ENCODE measurements at places on chromosomes 6 and 20. TPM values are rescaled to one million over a fixed set of nuclear protein-coding genes. Genes with fewer than 3 reads are reported as not detected.

Gene KCNK16
- not detected for polyA plus RNA-seq

Gene PRR18
- polyA plus RNA-seq: not detected

Gene GABRR2
- polyA plus RNA-seq: 0.24 TPM

Gene TMEM74B
- 0.03 TPM for polyA plus RNA-seq

Gene OR10C1
- not detected for polyA plus RNA-seq

Gene DUSP15
- not detected for polyA plus RNA-seq

Gene RWDD2A
- polyA plus RNA-seq: 3.5 TPM

Gene FILIP1
- 0.03 TPM for polyA plus RNA-seq

Gene NINL
- 10.4 TPM for polyA plus RNA-seq

Gene SDCBP2
- polyA plus RNA-seq: 1.3 TPM

Gene LTA
- polyA plus RNA-seq: not detected

Gene TCP11
- polyA plus RNA-seq: 0.30 TPM

Gene MTG2
- polyA plus RNA-seq: 23.9 TPM

Gene CRISP2
- not detected for polyA plus RNA-seq

Gene BPI
- polyA plus RNA-seq: 0.05 TPM

Gene CCN6
- not detected for polyA plus RNA-seq

Gene SPTLC3
- polyA plus RNA-seq: 0.56 TPM
